Motor neuron (in vitro differentiated cells): ENCODE measurements at places on chromosomes 3 and 15. TPM values are rescaled to one million over a fixed set of nuclear protein-coding genes. Genes with fewer than 3 reads are reported as not detected.

The CLPX gene
- 32.8 and 42.9 TPM in 2 replicates for total RNA-seq

The IGF1R gene
- total RNA-seq: 18.6 and 20.5 TPM in 2 replicates

The ZDHHC3 gene
- total RNA-seq: 23.3 and 24.4 TPM in 2 replicates

DNA sequence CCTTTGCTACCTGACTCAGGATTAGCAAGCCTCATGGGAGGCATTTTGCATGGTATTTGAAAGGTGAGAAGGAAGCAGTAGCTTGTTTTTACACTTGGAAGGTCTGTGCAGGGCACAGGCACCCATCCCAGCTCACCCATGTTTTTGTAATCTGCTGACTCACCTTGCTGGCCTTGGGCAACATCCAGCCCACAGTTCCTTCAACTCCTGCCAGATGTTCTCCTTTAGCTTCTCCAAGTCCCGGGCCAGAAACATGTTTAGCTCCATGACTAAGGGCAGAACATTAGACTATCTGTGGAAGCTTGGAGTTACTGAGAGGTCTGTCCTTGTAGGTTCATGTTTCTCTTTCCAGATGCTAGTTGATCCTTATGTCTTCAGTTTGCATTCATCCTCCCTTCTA lies 12.4 kb upstream of the ZNF770 start:
- ATAC-seq: no peak

DNA sequence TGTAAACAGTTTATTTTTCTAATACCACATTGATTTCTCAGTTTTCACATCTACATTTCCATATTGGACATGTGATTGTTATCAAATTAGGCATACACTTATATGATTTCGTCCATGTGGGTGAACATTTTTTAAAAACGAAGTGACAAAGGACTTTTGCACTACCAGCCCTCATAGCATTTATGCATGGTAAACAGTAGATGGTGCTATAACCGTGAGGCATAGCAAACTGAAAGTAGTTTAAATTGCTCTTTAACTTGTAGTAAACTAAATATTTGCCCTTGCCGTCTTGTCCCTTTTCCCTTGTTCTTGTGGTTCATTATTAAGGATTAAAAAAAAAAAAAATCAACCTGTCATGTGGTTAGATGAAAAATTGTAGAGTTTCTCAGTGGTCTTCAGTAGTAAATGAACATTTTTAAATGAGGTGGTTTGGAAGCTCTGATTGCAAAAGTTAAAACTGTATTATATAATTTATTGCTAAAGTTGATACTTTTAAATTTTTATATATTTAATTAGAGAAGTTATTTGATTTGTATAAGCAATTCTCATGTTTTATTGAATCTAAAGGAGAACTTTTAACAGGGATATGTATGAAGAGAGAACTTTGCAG lies 24.0 kb downstream of the STX19 start:
- ATAC-seq: no peak

The SAMD7 gene
- total RNA-seq: 0.19 TPM in 2 replicates
